CD4-positive, alpha-beta T cell treated with Interleukin-10 for 1 hour (primary cell): ENCODE measurements at places on chromosomes 1 and 21.

GRCh38 chr1:161242313-161242712, 4.3 kb upstream of the NR1I3 start:
- no peak for DNase-seq

DNA sequence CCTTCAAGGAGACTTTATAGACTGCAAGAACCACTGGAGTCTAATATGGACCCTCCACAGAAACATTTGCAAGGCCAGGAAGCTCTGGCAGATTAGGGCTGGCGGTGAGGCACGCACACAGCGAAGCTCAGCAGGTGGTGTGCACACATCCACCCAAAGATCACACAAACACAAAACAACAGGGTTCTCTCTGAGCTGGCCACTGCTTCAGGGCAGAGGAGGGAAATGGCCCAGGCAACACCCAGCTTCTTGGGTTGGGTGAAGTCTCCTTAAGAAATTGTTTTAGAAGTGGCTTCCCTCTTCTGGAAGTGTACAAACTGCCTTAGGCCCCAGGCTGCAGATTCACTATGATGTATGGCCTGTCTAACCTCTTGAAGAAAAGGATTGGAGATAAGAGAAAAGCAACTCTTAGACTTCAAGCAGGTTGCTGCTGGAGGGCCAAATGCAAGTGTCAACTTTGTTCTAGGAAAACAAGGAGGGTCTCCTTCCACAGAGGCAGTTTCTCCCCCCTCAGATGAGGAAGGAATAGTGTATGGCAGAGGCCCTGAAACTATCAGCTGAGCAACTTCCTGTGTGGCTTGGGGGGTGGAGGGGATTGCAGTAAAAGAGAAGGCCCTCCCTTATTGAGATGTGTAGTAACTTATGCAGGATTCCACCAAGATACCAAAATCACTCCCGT, 2.0 kb downstream of the RCSD1 start:
- peak; percentile 38 for DNase-seq

DNA sequence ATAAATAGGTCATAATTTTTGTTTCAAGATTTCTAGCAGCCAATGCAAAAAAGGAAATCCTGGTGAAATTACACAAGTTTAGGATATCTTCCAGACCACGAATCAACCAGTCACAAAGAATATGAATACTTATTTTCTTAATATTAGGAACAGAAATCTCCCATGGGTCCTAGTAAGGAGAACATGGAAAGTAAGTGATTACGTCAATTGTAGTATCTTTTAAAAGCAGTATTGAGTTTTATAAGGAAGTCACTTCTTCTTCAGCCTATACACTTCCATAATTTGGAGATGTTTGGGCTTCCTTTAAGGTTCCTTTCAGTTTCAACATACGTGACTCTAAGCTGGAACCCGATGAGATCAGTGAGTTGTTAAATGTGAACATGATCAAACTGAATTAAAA, 534.5 kb downstream of the USP25 start:
- DNase-seq = no peak

- no peak for DNase-seq
Observed at GRCh38 chr1:68273530-68273929, 41.2 kb upstream of the WLS start.

GRCh38 chr1:68383092-68383491, 66.7 kb downstream of the RPE65 start:
- DNase-seq = no peak

DNA sequence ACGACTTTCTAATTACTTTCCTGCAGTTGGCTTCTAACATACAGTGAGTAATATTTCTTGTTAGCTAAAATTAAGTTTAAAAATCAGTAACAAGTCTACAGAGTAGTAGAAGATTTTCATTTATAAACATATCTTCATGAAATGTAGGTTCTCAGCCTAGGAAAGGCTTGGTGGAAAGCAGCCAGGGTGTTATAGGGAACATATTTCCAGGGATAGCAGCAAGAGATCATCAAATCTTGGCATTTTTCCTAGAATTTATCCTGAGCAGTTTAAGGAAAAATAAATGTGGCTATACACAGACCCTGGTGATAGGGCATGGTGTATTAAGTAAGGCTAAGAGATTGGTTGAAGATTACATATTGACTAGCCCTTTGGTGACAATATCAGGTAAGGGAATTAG, 203.5 kb upstream of the NEGR1 start:
- no peak for DNase-seq

DNA sequence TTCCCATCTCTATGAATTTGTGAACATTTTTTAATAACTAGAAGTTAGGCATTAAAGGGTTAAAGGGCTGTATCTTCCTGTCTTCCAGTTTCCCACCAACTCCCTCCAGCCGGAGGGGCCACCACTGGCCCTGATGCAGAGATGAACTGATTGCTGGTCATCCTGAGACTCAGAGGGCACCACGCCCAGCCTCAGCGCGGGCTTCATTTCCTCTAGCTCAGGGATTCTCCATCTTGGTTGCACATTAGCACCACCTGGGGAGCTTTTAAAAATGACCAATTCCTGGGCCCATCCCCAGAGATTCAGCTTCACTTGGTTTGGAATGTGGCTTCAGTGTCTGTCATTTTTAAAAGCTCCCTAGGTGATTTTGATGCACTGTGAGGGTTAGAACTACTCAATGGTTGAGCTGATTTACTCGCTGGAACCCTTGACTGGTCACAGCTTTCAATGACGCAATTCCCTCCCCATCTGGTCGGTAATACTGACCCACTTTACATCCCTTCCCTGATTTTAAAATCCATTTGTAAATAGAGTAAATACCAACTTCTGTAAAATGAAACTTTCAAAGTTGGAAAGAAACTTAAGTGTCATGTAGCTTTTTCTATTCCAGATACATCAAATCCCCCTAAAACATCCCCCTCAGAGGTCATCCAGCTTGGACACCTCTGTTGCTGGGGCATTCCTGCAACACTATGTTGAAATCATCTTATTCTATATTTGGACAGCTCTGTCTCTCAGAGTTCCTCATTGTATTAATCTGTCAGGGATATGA, 5.1 kb downstream of the NAV1 start:
- DNase-seq = no peak

- no peak for DNase-seq
Observed at GRCh38 chr1:171646249-171646560, 6.3 kb downstream of the MYOC start.

GRCh38 chr1:91490501-91490900, 10.2 kb upstream of the CDC7 start:
- DNase-seq = no peak

- DNase-seq = no peak
Observed at GRCh38 chr1:9317591-9318417, 25.1 kb downstream of the SPSB1 start.

GRCh38 chr1:155062151-155062686, 1.3 kb upstream of the EFNA4 start:
- no peak for DNase-seq

DNA sequence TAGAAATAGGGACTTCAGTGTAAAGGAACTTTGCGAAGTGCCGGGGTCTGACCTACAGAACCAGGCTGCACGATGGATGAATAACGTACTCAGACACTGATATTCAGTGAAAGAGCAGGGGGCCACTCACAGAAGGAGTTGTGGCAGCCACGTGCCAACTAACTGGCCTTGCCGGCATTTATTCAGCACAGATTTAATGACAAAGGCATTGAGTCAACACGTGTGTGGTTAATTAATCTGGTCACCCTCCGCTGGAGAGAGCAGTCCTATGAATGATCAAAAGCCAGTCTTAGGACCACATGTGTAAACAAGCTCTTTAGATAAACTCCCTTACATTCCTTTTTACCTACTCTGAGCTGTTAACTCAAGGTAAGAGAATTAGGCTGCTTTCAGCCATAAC, 6.2 kb upstream of the B3GALT2 start:
- no peak for DNase-seq

GRCh38 chr1:8560611-8561544, 243.0 kb downstream of the SLC45A1 start:
- DNase-seq = peak; percentile 70

GRCh38 chr1:151175041-151175741, 590 bp downstream of the TMOD4 start:
- no peak for DNase-seq

- no peak for DNase-seq
Observed at GRCh38 chr1:241834733-241835377, 13.1 kb upstream of the EXO1 start.

DNA sequence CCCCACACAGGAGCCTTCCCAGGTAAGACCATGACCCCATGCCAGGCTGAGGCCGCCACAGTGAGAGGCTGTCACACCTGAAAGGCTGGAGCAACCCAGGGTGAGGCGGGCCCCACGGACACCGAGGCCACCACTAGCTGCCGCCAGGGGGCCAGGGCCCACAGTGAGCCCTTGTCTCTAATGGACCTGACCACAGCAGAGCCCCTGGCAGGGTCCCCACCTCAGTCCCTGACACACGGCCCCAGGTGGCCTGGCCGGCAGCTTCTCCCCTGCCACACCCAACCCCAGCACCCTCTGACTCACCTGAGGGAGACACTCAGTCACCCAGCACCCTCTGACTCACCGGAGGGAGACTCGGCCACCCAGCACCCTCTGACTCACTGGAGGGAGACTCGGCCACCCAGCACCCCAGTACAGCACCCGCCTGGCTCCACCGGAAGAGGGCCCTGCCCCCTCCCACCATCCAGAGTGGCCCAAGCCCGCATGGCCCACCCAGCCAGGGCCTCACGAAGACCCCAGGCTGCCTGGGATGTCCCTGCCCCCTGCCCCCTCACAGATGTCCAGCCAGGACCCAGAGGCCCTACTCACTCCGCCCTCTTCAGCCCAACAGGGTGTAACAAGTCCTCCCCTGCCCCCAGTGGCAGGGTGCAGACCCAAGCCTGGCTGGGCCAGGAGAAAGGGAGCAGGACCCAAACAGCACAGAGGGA, 4.4 kb downstream of the DVL1 start:
- DNase-seq = no peak

DNA sequence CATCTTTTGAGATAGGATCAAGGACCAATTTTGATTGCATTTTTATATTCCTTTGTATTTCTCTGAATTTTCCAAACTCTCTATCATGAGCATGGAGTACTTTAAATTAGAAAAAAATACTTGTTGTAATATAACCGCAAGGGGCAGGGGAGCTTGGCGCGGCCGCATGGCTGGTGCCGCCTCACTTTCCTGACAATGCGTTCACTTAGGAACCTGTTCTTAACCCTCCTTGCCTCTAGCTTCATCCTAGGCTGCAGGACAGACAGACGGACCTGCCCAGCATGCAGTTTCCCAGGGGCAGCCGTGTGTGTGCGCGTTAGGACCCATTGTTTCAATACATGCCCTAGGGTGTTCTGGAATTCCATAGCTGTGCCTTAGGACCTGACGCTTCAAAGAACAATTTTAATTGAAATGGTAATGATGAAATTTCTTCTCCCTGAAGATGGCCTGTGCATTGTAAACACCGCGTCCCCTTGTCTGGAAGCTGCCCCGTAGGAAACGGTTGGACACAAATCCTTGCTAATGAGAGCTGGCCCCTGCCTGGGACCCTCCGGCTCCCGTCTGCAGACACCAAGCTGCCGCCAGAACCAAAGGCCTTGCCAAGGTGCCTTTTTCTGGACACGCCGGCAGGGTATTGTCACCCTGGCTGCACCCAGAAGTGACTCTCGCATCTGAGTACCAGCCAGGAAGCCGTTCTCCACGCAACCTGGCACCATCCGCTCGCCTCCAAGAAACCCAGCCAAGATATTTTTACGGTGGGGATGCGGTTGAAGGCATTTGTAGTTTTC, 466.4 kb downstream of the NPHP4 start:
- no peak for DNase-seq

- DNase-seq = no peak
Observed at GRCh38 chr1:176043537-176043936, 163.5 kb downstream of the COP1 start.

- no peak for DNase-seq
Observed at GRCh38 chr1:10688409-10688786, 108.0 kb downstream of the CASZ1 start.

- DNase-seq = no peak
Observed at GRCh38 chr1:74334147-74334546, 99.0 kb downstream of the TNNI3K start.

DNA sequence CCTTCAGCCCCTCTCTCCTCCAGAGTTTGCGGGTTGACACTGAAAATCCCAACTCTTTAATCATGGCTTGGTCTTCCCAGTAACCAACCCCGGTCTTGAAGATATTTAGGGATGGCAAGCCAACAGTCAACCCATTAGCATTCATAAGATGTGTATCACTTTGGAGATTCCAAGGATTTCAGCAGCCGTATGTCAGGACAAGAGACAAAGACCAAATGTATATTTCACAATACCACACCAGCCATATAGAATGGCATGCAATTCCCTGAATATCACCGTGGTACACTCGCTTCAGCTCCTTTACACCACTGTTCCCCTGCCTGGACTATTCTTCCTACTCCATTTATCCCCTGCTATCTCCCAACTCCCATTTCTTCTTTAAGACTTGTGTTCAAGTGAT, 109.2 kb downstream of the CSMD2 start:
- DNase-seq = no peak

DNA sequence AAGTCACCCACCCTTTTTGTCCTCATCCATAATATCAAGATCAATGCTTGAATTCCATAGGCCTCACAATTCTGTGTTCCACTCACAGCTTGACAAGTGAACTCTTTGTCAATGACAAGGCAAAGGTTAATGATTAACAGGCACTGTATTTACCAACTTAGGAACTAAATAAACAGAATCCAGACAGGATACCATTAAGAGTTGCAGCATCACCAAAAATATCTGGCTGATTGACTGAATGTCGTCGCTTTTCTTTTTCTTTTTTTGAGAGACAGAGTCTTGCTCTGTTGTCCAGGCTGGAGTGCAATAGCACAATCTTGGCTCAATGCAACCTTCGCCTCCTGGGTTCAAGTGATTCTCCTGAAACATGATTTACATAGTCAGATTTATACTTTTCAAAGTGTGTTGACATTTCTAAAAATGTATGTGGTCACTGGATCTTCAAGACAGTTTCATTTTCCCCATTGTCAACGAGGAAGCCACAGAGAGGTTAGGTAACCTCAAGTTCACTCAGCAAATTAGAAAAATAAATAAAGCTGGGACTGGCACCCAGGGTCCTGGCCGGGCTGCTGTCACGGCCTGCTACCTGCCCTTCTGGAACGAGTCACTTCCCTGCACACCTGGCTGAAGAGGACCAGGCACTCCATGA, 81.0 kb downstream of the PDE9A start:
- DNase-seq = peak; percentile 7

DNA sequence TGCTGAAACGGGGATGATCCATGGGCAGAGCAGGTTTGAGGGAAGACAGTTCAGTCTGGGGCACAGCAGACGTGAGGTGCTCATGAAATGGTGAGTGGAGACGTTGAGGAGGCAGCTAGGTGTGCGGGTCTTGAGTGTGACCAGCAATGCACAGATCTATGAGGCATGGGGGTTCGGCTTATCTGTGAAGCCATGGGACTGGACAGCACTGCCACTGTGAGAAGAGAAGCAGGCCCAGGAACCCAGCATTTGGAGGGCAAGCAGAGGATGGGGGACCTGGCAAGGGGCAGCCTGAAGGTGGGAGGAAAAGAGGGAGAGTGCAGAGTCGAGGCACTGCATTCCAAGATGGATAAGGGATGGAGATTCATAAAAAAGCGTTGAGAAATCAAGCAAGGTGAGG, 8.0 kb downstream of the CSF1 start:
- DNase-seq = no peak
